Stimulated activated CD4-positive, alpha-beta T cell treated with anti-CD3 and anti-CD28 coated beads, Interleukin-1b, Interleukin-23, amount 100 ng/mL, for 1 hour (primary cell): ENCODE measurements at places on chromosomes 4 and X.

GRCh38 chr4:81600520-81601357 lies 129.0 kb upstream of the RASGEF1B start:
- DNase-seq: no peak

DNA sequence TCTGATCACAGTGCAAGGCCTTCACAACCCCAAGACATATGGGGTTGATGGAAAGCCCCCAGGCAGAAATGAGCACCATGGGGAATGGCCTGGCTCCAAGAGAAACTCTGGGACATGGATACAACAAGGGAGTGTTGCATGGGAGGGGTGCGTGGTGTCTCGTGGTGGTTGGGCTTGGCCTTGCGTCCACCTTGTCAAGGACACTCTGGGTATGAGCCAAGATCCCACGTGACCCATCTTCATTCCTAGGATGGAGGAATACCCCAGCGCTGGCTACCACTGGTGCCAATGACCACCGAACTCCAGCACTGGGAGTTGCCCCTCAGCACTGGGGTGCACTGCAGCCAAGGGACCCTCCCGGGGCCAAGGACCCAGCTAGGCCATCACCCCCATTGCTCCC lies 267.5 kb upstream of the AGTR2 start:
- no peak for DNase-seq

GRCh38 chr4:81038636-81039350 lies 8.3 kb downstream of the BMP3 start:
- DNase-seq: no peak

GRCh38 chrX:45784590-45784989 lies 583.9 kb upstream of the DIPK2B start:
- no peak for DNase-seq

DNA sequence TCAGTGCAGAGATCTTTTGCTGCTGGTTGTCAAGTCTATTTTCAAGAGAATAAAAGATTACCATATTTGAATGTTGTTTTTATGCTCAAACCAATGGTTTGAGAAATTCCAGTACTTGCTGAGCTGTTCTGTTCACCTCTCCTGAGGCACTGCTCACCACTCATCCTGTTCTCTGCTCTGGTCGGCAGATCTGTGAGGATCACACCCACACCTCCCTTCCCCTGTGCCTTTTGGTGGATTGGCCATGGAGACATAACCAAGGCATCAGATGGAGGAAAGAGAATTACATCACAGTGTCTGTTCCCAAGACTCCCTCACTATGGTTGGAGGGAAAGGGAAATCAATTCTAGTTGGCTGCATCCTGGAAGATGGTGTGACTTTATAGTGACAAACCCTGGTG lies 391.6 kb downstream of the ARHGAP24 start:
- DNase-seq: no peak

GRCh38 chrX:110268886-110269285 lies 49.0 kb downstream of the AMMECR1 start:
- DNase-seq: no peak
